ENCODE measurements at places on chromosomes 2 and 18.

GRCh38 chr2:12343141-12343540 is 373.6 kb upstream of the TRIB2 start:
- DNase-seq: no peak

- DNase-seq: no peak
Measured at GRCh38 chr2:190834890-190835208, 45.8 kb upstream of the GLS start.

DNA sequence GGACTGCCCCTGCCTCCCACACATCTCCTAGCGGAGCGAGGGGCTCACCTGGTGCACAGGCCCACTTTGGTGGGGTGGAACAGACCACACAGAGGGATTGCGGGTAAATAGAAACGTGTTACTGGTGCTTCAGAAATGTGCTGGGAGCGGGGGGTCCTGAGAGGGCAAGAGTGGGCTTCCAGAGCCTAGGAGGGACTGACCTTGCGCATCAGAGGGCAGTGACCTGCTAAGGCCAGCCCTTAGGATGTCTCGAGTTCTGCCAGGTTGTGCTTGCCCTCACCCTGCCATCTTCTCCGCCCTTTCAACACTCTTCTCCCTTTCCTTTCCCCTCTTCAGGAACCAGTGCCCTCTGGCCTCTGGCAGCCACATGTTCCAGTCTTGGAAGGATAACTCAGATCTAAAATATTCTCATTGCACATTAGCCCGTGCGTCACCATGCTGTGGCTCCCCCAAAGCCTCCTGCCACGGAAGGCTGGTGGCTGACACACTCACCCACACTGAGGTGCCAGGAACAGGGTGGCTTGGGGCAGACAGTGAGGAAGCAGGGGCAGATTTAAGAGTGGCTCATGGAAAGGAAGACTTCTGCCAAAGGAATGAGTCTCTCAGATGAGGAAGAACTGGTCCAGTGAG is 89.6 kb downstream of the MCFD2 start:
- DNase-seq: peak; percentile 41

- DNase-seq: no peak
Measured at GRCh38 chr2:108626995-108627394, 92.3 kb upstream of the RANBP2 start.

- no peak for DNase-seq
Measured at GRCh38 chr18:27185025-27185763, at the start of gene CHST9. CHST9 (minus strand) TSS chr18:27185308; CDS start chr18:27142809, 42,499 bp downstream.

GRCh38 chr18:46399303-46399702 is 257.7 kb downstream of the LOXHD1 start:
- DNase-seq: no peak

DNA sequence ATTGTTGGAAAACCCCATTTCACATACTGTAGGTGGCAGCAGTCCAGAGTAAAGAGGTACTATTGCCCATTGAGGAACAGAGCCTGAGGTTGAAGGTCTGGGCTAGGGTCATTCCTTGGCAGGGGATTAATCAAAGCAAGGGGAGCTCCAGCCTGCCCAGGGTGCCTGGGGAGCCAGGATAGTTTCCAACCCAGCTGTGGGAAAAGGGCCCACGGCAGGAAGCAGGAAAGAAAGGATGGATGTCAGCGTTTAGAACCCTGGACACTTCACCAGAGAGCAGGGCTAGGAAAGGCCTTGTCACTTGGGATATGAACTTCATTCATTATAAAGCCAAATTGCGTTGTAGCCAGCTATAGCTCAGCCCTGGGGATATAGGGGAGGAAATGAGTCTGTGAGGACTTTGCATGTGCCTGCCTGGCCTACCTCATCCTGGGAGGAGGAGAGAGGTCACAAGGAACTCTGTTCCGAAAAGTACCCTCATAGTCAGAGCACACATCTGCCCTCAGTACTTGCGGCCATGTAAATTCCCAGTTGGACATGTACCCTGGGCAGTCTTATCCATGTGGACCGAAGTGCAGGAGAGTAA is 140.2 kb upstream of the COPS8 start:
- no peak for DNase-seq

- no peak for DNase-seq
Measured at GRCh38 chr2:23587341-23587880, 202.4 kb downstream of the KLHL29 start.

DNA sequence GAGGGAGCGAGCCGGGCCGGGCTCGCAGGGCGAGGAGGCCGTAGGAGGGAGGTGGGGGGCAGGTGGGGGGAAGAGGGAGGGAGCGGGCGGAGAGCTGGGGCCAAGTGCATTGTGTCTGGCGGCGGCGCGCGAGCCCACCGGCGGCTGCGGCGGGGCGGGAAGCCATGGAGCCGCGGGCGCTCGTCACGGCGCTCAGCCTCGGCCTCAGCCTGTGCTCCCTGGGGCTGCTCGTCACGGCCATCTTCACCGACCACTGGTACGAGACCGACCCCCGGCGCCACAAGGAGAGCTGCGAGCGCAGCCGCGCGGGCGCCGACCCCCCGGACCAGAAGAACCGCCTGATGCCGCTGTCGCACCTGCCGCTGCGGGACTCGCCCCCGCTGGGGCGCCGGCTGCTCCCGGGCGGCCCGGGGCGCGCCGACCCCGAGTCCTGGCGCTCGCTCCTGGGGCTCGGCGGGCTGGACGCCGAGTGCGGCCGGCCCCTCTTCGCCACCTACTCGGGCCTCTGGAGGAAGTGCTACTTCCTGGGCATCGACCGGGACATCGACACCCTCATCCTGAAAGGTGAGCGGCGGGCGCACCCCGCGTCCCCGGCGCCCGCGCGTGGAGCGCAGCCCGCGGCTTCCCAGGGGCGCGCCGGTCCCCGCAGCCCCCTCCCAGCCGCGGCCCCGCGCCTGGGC is at the start of gene TMEM178A:
Gene TMEM178A (plus strand): TSS at position 107 of the 680 bp plus-strand sequence. CDS start 58 bp downstream, at position 165.
- DNase-seq: no peak

- DNase-seq: no peak
Measured at GRCh38 chr2:209456489-209456888, 32.6 kb downstream of the MAP2 start.

DNA sequence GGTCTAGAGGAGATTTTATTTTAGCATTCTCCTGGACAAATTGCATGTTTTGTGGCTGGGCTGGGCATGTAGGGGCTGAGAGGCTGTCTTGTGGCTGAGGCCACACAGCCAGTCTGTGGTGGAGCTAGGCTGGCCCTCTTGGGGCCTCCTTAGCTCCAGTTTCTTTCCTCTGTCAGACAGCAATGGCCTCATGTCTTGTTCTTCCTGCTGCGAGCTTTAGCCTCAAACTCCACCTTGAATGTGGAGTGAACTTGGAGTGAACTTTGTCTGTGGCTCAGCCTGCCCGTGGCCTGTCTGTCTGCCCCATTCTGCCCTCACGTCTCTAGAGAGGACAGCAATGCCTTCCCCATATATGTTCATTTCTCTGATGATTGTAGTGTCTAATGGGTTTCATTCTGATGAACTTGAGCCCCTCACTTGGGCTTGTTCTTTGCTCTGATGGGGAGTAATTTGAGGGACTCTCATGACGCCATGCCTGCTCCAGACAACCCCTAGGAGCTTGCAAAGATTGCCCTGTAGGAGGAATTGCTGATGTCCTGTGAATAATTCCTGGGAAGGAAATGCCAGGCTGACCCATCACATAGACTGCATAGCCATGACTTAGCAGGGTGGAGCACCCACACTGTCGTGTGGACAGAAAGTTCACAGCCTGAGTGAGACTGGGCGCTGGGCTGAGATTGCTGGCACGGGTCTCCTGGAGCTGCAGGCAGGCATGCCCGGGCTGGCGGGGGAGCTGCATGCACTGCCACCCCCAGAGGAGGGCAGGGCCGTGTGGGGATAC is 42.6 kb downstream of the ASAP2 start:
- DNase-seq: peak; percentile 69

GRCh38 chr2:188663301-188663700 is 310.9 kb upstream of the COL3A1 start:
- DNase-seq: no peak

All from fibroblast of the aortic adventitia (primary cell).